ENCODE measurements at places on chromosomes 1 and 21. TPM values are rescaled to one million over a fixed set of nuclear protein-coding genes. Genes with fewer than 3 reads are reported as not detected.

GRCh38 chr1:74579425-74579824 is 67.0 kb upstream of the LRRC53 start:
- H3K4me1 ChIP-seq: no peaks in the 10 kb centered on the region
- no peak overlapping the region for H3K27ac ChIP-seq
- H3K27me3 ChIP-seq: no peaks in the 10 kb centered on the region
- no peaks in the 10 kb centered on the region for H3K36me3 ChIP-seq
- H3K4me3 ChIP-seq: no peak overlapping the region

- no peak for DNase-seq
- no peaks in the 10 kb centered on the region for H3K4me1 ChIP-seq
- H3K36me3 ChIP-seq: no peaks in the 10 kb centered on the region
- H3K27me3 ChIP-seq: peaks cover 3% of the 10 kb centered on the region
- H3K4me3 ChIP-seq: no peak overlapping the region
Measured at GRCh38 chr1:208343226-208343625, 99.0 kb upstream of the PLXNA2 start.

- no peak overlapping the region for H3K4me3 ChIP-seq
Measured at GRCh38 chr1:22557341-22557950, 5.8 kb upstream of the EPHA8 start.

The DMBX1 gene
- total RNA-seq: not detected

GRCh38 chr21:14401217-14401616 is 18.3 kb upstream of the HSPA13 start:
- no peaks in the 10 kb centered on the region for H3K4me1 ChIP-seq
- no peaks in the 10 kb centered on the region for H3K27me3 ChIP-seq
- DNase-seq: no peak
- no peak overlapping the region for H3K27ac ChIP-seq
- no peak overlapping the region for H3K4me3 ChIP-seq
- H3K36me3 ChIP-seq: no peaks in the 10 kb centered on the region

DNA sequence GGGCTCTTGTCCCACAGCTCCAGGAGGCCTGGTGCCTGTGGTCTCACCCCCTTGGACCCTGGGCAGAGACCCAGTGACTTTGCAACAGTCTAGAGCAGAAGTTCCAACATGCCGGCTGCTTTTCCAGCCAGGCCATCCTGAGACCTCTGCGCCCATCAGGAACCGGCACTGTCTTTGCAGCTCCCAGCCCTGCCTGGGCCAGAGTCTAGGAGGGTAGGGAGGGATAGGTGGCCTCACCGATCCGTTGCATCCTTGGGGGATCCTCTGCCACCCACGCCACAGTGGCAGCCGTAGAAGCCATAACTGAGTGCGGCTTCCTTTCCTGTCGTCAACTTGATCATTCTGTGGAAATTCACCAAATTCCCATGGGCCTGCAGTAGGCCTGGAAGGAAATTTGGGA is 1.3 kb downstream of the PLA2G2A start:
- no peak overlapping the region for H3K4me3 ChIP-seq
- no peak for DNase-seq
- peaks cover 15% of the 10 kb centered on the region for H3K27me3 ChIP-seq
- H3K4me1 ChIP-seq: peaks cover 5% of the 10 kb centered on the region
- H3K36me3 ChIP-seq: no peaks in the 10 kb centered on the region

The LCE3D gene
- not detected for total RNA-seq

The RGS4 gene
- 11.8 TPM for total RNA-seq

DNA sequence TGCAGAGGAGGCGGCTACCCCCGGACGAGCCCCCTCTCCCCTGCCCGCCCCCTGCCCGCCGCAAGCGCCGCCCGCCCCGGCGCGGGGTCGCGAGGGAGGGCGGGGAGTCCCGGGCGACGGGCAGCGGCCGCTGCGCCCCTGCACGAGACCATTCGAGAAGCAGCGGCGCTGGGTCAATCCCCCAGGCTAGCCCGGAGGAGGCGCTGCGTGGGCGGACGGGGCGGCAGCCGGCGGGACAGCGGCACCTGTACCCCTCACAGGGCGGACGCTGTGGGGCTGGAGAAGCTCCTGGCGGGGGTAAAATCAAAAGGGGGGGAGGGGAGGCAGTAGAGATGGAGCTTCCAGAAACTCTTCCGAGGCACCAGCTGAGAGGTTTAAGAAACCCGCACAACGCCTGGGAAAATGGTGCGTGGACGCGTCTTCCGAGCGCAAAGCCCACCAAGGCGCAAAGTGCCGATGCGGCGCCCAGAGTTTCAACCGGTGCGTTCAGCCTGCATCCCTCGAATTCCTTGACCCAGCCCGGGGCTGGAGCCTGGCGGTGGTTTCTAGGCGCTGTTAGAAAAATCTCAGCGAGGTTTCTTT is at the start of gene PLPPR5:
TSS of gene PLPPR5 (minus strand) at position 1 of the 582 bp plus-strand sequence. CDS start 190 bp downstream, outside the sequence.
- H3K4me1 ChIP-seq: no peaks in the 10 kb centered on the region
- no peak for DNase-seq
- no peak within 1 kb of the TSS for H3K27ac ChIP-seq

GRCh38 chr1:87864676-87865075 is 536.0 kb downstream of the LMO4 start:
- H3K36me3 ChIP-seq: no peaks in the 10 kb centered on the region
- no peak for DNase-seq
- no peak overlapping the region for H3K4me3 ChIP-seq
- H3K27ac ChIP-seq: no peak overlapping the region
- peaks cover 2% of the 10 kb centered on the region for H3K4me1 ChIP-seq

DNA sequence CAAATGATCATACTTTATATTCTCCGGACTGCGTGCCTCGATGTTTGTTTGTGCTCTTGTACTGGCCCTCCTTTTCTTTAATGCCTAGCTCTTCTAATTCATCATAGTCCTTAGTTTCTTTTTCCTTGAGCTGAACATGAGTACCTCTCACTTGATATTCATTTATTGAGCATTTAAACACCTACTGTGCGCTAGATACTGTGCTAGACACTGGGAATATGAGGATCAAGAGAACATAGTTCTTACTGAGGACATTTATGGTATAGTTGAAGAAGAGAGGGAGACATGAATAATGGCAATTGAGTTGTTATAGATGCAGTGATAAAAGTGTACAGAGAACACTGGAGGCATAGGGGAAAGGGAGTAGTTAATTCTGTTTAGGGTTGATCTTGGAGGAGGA is 22.0 kb downstream of the SUCO start:
- H3K4me3 ChIP-seq: no peak overlapping the region
- no peaks in the 10 kb centered on the region for H3K27me3 ChIP-seq
- H3K27ac ChIP-seq: no peak overlapping the region
- H3K4me1 ChIP-seq: no peaks in the 10 kb centered on the region
- H3K36me3 ChIP-seq: no peaks in the 10 kb centered on the region
- no peak for DNase-seq

DNA sequence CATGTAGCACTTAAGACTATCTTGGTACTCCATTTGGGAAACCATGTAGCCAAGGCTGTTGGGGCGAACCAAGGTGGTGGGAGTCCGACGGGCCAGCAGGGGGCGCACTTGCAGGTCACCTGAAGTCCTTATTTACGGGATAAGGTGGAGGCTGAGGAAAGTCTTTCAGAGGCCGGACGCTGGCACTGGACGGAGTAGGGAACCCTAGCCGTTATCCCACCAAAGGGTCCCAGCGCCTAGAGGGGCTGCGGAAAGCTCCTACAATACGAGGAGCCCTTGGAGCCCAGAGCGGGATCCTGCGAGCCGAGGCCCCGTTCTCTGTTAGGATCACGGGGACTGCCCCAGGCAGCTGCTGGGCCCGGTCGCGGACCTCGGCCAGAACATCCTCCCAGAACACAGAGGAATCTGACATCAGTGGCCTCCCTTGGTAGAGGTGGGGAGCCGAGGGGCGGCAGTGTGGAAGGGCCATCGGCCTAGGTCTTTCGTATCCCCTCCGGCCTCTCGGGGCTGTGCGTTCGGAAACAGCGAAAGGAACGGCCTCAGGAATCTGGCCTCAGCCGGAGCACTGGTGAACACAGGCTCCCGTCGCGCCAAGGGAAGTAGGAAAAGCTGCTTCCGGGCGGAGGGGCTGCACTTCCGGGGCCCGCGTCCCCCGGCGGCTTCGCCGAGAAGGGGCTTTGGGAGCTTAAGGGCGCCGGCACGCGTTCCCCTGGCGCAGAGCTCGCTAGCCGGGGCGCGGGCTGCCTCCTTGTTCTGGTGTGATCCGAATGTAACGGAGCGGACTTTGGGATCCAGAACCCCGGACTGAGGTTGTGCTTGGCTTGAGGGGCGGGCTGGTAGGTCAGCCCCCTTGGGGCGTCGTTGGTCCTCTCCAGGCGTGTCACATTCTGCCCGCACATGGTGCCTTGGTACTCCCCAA is 29.9 kb upstream of the RPTN start:
- no peak overlapping the region for H3K27ac ChIP-seq
- H3K27me3 ChIP-seq: peaks cover 13% of the 10 kb centered on the region
- DNase-seq: peak; percentile 73
- peaks cover 12% of the 10 kb centered on the region for H3K4me1 ChIP-seq
- H3K36me3 ChIP-seq: no peaks in the 10 kb centered on the region
- peak overlapping the region; percentile 38 for H3K4me3 ChIP-seq

- H3K4me3 ChIP-seq: peak within 1 kb of the TSS; percentile 77
- peak; percentile 93 for DNase-seq
- H3K36me3 ChIP-seq: no peaks in the 10 kb centered on the region
- H3K27ac ChIP-seq: peak within 1 kb of the TSS; percentile 99
- no peaks in the 10 kb centered on the region for H3K27me3 ChIP-seq
Measured at GRCh38 chr1:23369335-23370013, at the start of gene ZNF436. Gene ZNF436 (minus strand): TSS chr1:23369836. CDS start chr1:23368005, 1,831 bp downstream.

DNA sequence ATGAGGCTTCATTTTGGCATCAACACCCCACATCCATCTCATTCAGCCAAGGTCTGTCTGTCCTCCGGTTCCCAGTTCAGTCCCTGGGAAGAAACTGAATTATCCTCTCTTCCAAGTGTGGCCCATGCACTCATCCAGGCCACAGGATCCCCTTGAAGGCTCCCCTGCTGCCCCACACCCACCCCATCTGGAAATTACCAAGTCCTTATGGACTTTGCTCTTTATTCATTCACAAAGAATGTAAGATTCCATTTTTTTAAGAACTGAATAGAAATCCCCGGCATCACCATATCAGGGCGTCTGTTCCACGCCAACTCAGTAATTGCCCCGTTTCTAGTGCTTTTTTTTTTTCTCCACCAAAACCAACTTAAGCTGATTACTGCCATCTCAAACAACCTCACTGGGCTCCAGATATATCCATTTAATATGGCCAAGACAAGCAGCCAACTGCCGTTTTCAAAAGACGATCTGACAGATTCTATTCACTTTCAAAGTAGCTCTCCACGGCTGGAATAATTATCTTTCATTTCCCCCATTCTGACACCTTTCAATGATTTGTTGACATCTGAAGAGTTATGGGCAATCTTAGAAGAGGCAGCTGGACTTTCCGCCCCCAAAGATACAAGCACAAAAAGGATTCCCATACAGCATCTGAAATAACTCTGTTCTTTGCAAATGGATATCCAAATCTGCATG is 55.9 kb downstream of the OLIG1 start:
- H3K4me3 ChIP-seq: no peak overlapping the region
- DNase-seq: no peak
- no peaks in the 10 kb centered on the region for H3K36me3 ChIP-seq
- H3K4me1 ChIP-seq: peaks cover 8% of the 10 kb centered on the region
